ENCODE measurements at places on chromosomes 6 and 20.

GRCh38 chr6:31610968-31611367 is 4.1 kb upstream of the AIF1 start:
- DNase-seq, result no peak

DNA sequence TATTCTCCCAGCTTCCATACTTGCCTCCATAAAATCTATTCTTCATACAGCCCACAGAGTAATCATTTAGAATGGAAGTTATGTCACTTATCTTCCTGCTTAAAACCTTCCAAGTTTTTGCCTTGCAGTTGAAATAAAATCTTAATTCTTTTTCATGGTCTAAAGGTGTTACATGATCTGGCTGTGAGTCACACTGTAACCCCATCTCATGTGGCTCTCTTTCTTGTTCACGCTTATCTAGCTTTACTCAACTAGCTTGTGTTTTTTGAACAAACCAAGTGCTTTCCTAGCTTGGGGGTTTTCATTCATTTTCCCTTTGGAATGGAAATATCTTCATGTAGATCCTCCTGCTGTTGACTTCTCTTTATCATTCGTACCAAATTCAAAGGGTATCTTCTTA is 23.6 kb upstream of the THEMIS start:
- DNase-seq, result no peak

GRCh38 chr6:145247692-145248419 is 487.5 kb downstream of the EPM2A start:
- no peak for DNase-seq

DNA sequence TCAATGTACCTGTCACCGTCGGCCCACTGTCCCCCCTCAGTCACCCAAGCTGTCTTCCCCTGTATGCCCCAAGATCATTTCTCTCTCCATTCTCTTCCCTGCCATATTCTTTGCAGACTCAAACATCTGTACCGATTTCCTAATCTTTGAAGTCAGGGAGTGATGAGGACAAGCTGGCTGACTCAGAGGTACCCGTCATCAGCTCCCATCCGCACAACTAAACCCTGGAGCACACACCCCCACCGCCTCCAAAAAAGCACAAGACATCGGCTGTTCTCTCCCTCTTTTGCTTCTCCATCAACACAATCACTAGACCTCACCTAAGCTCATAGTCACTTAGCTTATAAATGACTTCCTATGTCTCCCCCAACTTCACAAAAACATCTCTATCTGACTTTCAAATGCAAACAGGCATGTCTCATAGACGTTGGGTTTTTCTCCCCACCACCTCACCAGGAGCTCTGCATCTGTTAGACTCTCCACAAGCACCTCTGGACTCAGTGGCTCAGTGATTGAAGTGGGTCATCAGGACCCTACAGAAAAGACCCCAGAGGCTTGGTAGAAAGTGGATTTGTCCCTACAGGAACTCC is 11.5 kb upstream of the NFATC2 start:
- DNase-seq, result no peak

- DNase-seq, result no peak
Measured at GRCh38 chr20:14126856-14127255, 131.5 kb downstream of the MACROD2 start.

DNA sequence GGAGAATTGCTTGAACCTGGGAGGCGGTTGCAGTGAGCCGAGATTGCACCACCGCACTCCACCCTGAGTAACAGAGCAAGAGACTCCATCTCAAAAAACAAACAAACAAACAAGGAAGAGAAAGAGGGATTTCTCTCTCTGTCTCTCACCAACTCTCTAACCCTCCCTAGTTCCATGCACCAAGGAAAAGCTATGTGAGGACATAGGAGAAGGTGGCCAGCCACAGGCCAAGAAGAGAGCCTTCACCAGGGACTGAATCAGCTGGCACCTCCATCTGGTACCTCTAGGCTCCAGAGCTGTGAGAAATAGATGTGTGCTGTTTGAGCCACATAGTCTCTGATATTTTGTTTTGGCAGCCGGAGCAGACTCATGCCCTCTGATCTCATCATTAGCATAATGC is 9.0 kb upstream of the FAM110A start:
- no peak for DNase-seq

DNA sequence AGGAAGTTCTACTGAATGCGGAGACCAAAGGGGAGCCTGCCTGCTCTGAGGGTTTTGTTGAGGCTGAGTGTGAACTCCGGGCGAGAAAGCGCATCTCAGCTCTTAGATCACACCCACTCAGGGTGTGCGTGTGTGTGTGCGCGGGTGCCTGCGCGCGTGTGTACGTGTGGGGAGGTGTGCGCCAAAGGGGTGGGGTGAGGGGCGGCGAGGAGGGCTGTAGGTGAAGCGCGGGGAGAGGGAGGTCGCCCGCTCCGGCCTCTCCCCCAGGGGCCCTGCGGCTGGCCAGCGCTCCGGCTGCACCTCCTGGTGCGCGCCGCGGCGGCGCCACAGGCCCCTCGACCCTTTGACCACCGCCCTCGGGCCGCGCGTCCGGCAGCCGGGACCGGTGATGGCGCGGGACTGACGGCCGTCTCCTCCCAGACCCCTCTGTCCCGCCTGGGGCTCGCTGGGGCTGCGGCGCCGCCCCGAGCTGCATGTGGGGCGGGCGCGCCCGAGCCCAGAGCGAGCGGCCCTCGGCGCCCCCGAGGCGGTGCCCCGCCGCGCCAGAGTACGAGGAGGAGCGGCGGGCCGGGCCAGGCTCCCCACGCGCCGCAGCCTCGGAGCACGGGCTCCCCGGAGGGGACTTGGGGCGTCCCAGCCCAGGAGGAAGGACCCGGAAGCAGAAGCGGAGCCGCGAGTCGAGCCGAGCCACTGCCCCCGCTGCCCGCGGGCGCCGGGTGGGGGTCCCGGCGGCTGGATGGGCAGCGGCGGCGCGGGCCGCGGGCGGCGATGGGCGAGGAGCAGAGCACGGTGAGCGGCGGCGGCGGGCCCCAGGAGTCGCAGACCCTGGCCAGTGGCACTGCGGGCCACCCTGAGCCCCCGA is at the start of gene RNF217:
RNF217 (plus strand) TSS at position 661 of the 862 bp plus-strand sequence; CDS start at position 769, 108 bp downstream.
- peak; percentile 15 for DNase-seq

GRCh38 chr6:3939964-3940363 is 90.8 kb downstream of the FAM50B start:
- no peak for DNase-seq

DNA sequence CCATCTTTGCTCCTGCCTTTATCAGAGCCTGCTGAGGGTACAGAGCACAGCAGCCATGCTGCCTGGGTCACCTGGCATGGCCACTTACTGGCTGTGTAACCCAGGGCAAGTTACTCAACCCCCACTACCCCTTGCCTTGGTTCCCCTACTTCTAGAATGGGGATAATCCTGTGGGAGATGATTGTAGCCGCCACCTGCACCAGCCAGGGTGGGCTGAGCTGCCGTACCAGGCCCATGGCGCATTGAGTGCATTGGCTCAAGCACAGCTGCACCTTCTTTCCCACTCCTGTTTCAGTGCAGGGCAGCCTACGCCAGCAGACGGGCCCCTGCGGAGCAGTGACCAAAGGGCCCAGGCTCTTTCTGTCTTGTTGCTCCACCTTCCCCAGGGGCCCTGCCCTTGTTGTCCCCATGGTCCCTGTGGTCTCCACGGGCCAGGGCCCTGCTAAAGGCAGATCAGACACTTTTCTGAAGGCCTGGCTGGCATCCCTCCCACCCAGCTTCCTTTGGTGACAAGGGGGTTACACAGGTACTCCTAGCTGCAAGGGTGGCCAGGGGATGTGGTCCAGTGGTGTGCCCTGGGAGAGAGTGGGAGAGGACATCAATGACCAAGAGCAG is 159.4 kb upstream of the MLN start:
- no peak for DNase-seq

GRCh38 chr20:9374480-9374879 is 139.9 kb upstream of the LAMP5 start:
- no peak for DNase-seq

GRCh38 chr6:6357032-6357431 is 36.6 kb upstream of the F13A1 start:
- DNase-seq, result no peak

DNA sequence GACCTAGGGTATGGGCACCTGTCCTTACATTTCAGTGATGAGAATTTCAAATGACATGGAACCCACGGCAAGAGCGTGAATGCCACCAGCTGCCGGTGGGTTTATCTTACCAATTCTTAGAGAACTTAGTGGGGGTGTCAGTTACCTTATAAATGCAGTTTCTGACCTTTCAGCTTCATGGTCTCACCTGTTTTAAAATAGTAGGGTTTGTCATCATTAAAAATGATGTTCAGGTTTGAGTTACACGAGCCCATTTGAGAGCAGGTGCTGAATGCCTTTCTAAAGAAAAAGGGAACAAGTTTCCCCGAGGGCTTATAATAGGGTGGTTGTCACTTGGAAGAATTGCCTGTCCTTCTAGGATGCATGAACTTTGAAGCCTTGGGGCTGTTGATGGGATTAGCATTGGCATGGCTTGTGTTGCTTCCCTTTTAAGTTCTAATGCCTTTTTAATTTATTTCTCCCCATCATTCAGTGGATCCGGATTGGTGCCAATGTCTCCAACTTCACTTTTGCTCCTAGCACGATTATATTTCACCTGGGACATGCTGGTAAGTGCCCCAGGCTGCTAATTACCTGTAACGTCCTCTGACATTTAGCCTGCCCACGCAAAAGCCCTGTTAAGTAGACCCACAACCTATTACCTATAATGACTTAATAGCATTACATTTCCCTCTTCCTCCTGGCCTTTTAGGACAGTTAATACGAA is 27.9 kb downstream of the GHRH start:
- DNase-seq, result no peak

DNA sequence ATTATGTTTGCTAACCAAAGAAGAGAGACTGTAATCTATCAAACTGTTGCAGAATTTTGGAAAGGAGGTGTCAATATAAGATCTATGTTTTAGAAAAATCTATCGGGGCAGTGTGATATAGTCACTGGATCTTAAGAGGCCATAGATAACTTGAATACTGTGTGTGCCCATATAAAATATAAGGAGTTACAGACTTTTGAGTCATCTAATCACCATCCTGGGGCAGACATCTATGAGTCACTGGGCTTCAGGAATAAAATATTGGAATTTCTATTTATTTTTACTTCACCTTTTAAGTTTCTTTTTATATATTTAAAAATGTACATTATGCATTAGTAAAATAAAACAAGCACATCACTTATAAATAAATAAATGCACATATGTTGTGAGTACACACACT is 509.3 kb upstream of the MAN1A1 start:
- DNase-seq, result no peak

DNA sequence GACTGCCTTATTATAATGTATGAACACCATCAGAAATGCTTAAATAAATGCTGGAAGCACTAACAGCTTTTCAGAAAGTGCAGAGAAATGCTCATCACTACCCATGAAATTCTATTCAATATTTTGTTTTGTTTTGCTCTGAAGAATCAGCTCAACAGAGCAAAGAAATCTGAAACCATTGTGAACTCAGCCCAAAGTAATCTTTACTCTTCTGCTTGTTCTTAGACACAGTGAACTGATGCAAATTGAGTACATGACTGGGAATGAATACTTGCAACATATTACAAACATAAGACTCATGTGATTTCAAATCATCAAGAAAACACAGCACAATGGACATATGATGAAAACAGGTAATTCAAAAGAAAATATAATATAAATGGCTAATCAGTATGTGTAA is 404.6 kb upstream of the OPRM1 start:
- no peak for DNase-seq

DNA sequence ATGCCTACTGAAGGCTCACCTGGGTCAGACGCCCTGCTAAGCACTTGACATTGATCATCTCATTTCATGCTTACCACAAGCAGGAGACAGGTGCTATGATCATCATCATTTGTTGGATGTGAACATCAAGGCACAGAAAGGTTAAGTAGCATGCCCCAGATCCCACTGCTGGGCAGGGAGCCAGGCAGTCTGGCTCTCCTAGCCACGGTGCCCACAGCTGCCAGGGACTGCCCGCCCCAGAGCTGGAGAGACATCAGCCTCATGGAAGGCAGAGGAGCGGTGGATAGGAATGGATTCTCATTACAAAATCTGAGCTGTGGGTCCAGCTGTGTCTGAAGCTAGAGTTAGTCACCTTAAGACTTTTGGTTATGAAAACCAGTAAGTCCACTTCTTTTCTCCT is 3.6 kb downstream of the SULF2 start:
- DNase-seq, result no peak

GRCh38 chr6:6577735-6578134 is 10.8 kb upstream of the LY86 start:
- DNase-seq, result no peak

DNA sequence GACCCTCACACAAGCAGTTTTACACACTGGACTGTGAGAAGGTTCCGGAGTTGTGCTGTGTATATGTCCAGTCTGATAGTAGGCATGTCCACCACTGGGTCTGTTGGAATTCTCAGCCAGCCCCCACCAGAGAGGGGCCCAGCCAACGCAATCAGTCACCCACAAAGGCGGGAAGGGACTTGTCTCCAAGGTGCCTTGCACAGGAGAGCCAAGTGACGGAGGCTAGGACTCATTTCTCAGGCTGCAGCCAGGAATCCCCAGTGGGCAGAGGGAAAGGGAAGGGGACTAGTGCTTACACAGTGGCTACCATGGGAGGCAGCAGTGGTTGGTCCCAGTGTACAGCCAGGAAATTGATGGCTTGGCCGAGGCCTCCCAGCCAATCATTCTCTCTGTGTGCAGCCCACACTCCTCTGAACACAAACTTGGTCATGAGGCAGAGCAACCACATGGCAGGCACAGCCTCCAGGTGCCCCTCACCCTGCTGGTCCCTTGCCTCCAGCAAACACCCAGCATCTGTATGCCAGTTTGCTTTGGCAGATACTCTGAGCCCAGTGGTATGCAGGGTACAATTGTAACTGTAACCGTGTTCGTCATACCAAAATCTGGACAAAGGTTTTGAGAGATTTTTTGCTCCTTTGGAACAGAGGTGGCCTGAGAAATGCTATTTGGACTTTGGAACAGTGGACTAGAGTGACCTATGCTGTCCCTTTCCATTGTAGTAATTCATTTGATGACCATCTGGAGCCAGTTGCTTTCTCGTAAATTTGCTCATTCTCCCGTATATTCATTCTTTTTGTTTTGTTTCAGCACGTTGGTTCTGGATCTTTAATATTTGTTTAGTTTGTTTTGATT is 72.9 kb upstream of the MYL9 start:
- DNase-seq, result no peak

DNA sequence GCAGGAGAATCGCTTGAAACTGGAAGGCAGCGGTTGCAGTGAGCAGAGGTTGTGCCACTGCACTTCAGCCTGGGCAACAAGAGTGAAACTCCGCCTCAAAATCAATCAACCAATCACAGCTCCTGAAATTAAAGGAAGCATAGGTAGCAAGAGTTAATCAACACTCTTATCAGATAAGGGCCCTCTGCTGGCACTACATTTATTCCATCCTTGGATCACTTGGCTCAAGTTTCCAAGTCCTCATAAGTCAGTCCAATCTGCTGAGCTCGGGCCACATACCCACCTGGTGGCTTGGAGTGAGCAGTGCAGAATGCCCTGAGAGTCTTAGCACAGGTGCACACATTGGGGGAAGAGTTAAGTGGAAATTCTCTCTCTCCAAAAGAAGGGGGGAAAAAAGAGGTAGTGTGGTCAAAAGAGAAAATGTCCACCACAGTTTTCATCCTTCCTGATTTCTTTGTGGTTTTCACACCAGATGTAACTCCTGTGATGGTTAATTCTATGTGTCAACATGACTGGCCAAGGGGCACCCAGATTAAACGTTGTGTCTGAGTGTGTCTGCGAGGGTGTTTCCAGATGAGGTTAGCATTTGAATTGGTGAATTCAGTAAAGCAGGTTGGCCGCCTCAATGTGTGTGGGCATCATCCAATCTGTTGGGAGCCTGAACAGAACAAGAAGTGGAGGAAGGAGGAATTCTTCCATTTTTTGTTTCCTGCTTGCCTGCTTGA is 14.2 kb upstream of the FAM8A1 start:
- DNase-seq, result no peak

GRCh38 chr6:38154731-38155130 is 335.2 kb downstream of the ZFAND3 start:
- no peak for DNase-seq
